ENCODE measurements at places on chromosomes 12 and 14. TPM values are rescaled to one million over a fixed set of nuclear protein-coding genes. Genes with fewer than 3 reads are reported as not detected.

DNA sequence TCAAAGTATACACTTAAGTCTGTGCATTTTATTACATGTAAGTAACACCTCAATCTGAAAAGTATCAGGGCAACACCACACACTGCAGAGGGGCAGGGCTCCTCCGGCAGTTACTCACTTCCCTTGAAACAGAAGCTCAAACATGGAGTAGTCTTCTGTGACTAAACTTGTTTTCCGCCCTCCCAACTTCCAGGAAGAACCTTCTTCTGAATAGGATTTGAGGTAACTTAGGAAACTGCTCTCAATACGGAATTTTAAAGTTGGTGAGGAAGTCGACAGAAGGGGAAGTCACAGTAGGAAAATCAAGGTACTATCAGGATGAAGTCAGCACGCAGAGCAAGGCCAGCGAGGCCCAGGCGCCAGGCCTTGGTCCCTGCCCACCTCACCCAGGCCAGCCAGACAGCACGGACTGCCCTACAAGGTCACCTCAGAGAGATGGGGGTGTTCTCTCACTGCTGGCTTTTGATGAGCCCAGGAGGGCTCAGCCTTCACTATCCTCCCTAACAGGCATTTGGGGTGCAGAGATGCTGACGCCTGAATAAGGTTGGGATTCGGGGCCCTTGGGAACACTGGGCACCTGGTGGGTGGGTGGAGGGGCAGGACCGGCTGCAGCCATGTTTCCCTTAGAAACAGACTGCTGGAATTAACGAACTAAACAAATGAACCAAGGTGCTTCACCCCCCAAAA, 5.8 kb downstream of the ANKRD9 start:
- DNase-seq, result no peak

DNA sequence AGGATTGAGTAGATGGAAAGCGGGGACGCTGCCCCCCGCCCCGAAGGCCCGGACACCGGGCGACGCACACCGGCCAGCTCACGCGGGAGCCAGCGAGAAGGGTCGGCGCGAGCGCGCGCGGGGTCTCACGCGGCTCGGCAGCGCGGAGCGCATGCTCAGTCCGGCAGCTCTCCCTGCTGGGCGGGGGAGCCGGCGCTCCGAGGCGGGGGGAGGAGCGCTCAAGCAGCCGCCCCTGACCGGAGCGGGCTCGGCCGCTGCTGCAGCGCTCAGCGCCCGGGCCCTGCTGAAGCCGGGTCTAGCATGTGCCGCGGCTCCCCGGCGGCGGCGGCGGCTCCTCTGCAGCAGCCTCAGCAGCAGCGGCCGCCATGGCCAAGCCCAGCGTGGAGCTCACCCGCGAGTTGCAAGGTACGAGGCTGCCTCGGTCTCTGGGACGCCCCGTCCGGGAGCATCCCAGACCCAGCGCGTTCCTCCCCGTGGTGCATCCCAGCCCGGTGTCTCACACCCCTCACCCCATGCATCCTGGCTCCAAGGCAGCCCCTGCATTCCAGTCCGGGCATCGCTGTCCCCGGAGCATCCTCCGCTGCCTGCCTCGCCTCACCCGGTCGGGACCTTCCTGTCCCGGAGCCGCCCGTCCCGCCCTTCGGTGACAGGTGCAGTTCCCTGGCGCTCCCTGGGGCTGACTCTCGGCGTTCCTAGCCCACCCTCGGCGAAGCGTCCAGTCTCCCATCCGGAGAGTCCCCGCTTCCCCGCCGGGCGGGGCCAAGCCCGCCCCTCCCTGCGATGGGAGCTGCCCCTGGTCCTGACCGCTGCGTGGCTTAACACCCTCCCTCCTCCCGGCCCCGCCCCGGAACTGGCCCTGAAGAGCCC, at the start of gene CARMIL3:
TSS of gene CARMIL3 (plus strand) at position 221 of the 867 bp plus-strand sequence. CDS start at position 366, 145 bp downstream.
- DNase-seq, result peak; percentile 40

GRCh38 chr14:87892763-87893162, 100.2 kb downstream of the GALC start:
- no peak for DNase-seq

KRT3 gene
- not detected for total RNA-seq

CCT2 gene
- total RNA-seq, result 215 TPM

RDH5 gene
- 2.0 TPM for total RNA-seq

All from M059J (cell line).